ENCODE measurements at places on chromosomes 3 and 15. TPM values are rescaled to one million over a fixed set of nuclear protein-coding genes. Genes with fewer than 3 reads are reported as not detected.

DNA sequence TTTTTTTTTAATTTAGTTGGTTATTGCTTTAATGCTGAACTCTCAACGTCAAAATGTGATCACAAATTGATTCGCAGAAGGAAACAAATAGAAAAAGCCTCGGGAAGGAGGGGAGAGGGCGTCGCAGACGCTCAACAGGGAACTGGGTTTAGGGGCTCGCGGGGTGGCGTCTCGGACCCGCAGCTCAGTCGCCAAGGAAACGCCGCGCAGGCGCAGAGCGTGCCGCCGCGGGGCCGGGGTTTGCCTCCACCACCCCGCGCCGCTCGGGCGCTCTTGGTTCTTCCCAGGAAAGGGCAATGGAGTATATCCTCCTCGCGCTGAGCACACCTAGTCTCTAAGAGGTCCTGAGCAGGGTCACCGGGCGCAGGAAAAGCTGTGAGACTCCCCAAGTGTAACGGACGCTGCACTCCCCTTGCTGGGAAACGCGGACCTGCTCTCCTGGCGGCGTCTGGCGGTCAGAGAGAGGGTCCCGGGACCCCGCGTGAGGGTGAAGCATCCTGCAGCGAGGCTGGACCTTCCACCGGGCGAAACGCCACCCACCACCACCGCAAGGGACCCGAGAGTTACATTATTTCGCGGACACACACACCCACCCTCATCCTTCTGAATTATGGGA is 753 bp downstream of the PLCH1 start:
- DNase-seq, result peak; percentile 90

RBP2 gene
- not detected for total RNA-seq

NANOGP8 gene
- total RNA-seq, result 1.3 TPM

DNA sequence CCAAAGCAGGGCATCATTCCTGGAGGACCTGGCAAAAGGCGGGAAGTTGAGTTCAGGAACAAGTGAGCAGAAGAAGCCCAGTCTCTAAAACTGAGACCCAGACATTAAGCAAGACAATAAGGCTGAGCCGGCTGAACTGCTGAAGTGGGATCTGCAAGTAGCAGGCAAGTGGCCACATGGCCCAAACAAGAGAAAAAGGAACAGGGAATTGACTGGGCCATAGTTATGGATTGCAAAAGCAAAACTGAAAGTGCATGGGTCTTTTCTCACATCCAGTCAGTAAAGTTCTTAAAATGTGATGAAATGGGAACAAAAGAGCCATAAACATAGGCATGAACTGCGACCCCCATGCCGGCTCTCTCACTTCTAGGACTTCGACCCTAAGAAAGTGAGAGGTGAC is 101.2 kb downstream of the SCN11A start:
- no peak for DNase-seq

DNA sequence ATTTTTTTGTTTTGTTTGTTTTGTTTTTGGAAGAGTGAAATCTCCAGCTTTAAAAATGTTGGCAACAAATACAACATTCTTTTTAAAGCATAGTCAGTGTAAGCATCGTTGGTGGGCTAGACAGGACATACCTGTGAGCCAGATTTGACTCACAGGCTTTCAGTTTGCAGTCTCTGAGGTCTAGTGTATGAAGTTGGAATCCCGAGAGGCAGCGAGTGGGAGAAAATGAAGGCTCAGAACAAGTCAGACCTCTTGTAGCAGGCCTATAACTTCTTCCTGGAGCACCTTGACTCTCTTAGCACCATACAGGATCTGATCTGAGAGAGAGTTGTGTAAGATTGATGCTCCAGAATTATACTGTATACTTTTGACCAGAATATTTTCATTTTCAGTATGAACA is 60.2 kb downstream of the CNTN4 start:
- no peak for DNase-seq

DNA sequence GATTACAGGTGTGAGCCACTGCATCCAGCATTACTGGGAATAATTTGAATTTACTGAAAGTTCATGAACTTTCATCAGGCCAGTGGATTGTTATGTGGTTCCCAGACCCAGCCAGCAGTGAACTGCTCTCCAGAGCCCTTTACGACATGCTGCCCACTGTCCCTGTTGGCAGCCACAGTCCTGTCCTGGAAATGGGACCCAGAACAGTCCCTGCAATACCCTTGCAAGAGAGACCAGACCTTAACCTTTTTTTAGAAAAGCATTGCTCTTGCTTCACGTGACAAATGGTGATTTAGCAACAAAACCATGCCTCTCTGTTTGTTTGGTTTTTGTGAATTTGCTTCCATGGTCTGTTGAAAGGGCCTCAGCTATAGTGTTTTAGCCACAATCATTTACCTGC is 367.3 kb upstream of the C2CD4B start:
- no peak for DNase-seq

MAGI1 gene
- 42.8 TPM for total RNA-seq

GRCh38 chr3:186979852-186980251 is 49.5 kb downstream of the ST6GAL1 start:
- no peak for DNase-seq

RPP25 gene
- total RNA-seq, result 7.2 TPM

- peak; percentile 84 for DNase-seq
Observed at GRCh38 chr3:160885791-160886286, 129.8 kb downstream of the PPM1L start.

TRA2B gene
- total RNA-seq, result 109 TPM

GRCh38 chr15:35626571-35627318 is 80.8 kb upstream of the DPH6 start:
- no peak for DNase-seq

DNA sequence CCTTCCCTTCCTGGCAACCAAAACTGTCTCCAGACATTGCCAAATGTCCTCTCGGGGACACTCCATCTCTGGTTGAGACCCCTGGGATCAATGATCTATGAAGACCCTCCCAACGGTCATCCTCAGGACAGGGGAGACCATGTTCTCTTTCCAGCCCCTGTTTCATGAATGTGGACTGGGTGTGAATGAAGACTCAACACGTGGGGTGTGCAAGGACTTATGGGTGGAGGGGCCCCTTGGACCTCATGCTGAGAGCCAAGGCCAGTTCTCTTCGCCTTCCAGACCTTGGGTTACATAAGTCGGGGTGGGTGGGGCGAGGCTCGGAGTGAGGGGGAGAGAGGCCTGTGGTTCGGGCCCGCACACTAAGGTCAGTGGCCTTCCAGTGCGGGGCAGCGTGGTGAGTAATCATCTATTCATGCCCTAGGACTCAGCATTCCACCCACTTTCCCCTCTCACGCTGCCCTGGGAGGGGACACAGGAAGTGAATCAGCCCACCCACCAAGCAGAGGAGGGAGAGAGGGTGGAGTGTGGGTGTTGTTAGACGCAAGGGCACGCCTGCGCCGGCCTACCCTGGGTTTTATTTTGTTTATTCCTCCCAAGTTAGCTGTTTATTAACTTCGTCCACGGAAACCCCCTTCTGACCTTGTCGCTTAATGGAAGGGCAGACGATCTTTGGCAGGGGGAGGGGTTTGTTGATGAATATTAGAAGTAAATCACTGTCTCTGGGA is 6.7 kb downstream of the PAQR5 start:
- DNase-seq, result peak; percentile 82

DNA sequence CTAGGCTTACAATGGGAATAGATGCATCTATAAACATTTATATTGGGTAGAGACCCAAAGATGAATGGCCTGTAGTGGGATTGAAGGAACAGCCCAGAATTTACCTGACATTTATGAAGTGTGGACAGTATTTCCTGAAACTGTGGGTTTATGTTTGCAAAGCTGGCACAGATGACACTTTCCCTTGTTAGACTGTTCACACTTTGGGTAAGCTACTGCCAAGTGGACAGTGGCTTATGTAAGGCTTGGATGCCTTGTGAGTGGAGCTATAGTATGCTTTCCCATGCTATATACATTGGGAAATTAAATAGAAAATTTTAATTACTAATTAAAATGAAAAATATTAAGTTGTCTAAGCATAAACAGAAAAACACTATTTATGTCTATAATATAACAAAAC is 48.5 kb downstream of the STARD9 start:
- DNase-seq, result no peak

DNA sequence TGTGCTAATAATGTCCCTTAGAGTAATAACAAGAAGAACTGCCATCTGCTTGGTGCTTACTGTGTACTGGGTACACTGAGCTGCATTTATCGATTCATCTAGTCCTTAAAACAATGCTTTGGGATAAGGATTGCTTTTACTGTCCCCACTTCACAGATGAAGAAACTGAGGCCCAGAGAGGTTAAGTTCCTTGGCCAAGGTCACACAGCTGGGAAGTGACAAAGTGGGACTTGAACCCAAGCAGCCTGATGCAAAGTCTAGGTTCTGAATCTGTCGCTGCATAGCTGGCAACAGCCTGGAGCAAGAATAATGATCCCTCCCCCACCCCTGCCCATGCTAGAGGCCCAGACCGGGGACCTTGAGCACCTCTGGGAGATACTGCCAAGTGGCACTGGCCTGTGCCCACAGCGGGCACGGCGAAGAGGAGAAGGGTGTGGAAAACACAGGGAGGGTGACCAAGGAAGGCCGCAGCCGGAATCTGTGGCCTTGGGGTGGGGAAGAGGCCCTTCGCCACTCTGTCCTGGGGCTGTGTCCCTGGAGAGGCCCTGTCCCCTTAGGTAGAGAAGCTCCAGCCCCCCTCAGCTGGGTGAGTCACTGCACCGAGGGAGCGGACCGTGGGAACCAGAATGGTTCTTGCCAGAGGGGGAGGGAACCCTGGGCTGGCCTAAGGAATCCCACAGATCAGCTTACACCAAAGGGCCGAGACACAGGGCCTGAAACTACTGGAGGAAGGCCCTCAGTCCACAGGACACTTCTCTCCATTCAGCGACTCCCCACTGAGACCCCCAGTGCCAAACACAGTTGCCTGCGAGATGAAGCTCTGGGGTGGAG is 3.5 kb downstream of the PLXND1 start:
- peak; percentile 70 for DNase-seq

ATP10A gene
- total RNA-seq, result 6.8 TPM

MASP1 gene
- 4.8 TPM for total RNA-seq

GRCh38 chr3:12705981-12706380 is 42.1 kb upstream of the RAF1 start:
- DNase-seq, result no peak

DNA sequence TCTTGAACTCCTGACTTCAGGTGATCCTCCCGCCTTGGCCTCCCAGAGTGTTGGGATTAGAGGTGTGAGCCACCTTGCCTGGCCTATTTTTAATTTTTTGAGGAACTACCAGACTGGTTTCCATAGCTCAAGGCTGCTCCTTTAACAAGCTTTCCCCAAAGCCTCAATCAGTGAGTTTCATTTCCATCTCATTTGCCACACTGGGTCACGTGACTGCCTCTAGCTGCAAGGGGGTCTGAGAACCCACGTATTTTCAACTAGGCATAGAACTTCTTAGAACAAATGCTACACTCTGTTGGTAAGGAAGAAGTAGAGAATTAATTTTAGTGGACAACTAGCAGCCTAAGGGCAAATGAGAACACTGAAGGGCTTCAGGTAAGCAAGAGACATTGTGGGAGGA is 3.1 kb upstream of the CD276 start:
- no peak for DNase-seq

DNA sequence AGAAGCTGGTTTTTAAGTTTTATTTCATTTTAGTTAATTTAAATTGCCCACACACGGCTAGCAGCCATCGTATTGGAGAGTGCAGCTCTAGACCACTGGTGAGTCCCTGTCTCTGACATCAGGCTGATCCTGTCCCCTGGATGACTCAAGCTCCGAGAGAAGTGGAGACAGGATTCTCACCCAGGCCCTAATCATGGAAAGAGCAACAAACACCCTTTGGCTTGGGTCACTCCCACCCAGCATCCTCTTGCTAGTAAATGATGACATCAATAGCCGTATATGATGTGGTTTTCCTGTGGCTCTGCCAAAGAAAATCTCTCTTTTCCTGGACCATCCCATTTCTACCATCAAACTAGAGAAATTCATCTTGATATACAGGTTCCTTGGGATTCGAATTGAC is 182.2 kb downstream of the NTRK3 start:
- DNase-seq, result no peak

DNA sequence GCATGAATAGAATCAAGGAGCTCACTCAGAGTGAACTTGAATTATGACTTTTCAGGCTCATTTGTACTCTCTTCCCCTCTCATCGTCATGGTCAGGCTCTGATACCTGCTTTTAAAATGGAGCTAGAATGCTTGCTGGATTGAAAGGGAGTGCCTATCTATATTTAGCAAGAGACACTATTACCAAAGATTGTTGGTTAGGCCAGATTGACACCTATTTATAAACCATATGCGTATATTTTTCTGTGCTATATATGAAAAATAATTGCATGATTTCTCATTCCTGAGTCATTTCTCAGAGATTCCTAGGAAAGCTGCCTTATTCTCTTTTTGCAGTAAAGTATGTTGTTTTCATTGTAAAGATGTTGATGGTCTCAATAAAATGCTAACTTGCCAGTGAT is 9.6 kb downstream of the CCNDBP1 start:
- no peak for DNase-seq

- DNase-seq, result no peak
Observed at GRCh38 chr15:101466188-101466587, 23.3 kb downstream of the PCSK6 start.

DNA sequence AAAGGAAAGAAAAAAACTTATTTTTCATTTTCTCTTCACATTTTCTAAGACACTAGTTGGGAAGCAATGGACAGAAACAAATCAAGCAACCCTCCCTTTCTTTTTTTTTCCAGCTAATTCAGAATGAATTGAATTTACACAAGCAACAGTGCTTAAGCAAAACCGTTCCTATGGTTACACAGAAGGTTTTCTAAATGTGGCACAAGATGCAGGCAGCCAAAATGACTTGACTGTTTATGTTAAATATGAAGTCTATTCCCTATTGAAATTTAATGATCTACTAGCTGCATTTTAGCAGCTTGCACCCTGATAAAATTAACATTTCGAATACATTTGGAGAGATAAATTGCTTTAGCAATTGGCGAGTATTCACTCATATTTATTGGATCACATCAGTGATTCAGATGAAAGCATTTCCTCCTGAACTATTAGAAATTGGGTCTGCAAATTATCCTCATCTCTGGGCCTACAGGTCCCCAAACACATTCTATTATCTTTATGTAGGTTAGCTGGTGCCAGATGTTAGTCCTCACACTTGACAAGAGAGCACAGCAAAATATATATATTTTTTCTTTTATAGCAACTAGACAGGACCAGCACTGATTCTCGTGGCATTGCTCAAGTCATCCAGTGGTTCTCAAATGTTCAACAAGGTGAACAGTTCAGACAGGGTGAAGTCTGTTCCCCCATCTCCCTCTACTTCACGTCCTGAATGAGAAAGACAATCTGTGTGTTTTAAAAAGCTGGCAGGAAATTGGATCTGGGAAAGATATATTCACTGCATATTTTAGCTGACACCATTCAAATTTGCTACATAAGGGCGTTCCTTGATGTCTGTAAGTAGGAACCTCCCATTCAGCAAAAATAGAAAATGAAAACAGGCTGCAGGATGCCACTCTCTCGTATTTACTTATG is 463.6 kb upstream of the KCNMB2 start:
- peak; percentile 75 for DNase-seq

GRCh38 chr15:89837134-89837829 is 22.6 kb upstream of the ANPEP start:
- no peak for DNase-seq

CCRL2 gene
- total RNA-seq, result 2.8 TPM

KIF7 gene
- total RNA-seq, result 4.2 TPM

DNA sequence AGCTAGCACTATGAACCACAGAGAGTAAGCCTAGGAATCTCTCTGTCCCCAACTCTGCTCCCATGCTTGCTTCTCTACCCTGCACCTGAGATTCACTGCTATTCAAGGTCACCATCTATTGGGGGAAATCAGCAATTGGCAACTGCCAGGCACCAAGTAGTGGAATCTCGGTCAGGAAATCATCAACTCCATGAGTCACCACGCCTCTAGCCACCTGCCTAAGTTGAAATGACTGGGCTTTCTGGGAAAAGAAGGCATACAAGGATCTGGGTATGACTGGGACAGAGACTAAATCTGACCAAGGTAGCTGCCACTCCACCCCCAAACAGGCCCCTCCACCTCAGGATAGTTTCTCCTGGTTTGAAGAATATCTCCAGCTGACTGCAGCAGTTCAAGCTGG is 464.1 kb upstream of the CBLB start:
- DNase-seq, result no peak

Data from kidney (tissue), 22 donors.